SJSA1 (cell line): ENCODE measurements at places on chromosomes 3 and 15.
A peak's percentile ranks its signal among the peaks of the same experiment; 100 is the strongest.

DNA sequence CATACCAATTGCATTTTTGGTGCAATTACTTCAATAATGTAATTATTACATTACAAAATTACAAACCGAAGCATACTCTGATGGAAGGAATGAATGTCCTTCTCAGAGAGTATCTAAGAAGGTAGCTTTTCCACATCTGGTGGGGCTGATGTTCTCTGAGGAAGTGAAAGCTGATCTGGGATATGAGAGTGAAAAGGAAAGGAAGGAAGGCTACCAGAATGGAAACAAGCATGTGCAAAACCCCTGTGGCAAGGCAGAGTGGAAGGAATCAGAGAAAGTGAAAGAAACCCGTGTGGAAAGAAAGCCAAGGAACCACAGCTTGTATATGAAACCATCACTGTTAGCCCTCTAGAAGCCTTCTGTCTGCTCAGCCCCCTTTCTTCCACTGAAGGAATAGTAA is 35.3 kb upstream of the GOLGA8A start:
- H3K27me3 ChIP-seq, result no peaks in the 10 kb centered on the region
- H3K4me1 ChIP-seq, result no peaks in the 10 kb centered on the region
- no peaks in the 10 kb centered on the region for H3K36me3 ChIP-seq
- DNase-seq, result no peak
- H3K4me3 ChIP-seq, result no peak overlapping the region

- no peak overlapping the region for H3K4me3 ChIP-seq
- H3K27ac ChIP-seq, result no peak overlapping the region
These were observed 285.8 kb downstream of the DIPK2A start for GRCh38 chr3:144257381-144257780.

GRCh38 chr15:66704803-66705153 is 2.7 kb downstream of the SMAD6 start:
- H3K27ac ChIP-seq, result no peak overlapping the region
- no peaks in the 10 kb centered on the region for H3K27me3 ChIP-seq
- no peak for DNase-seq

GRCh38 chr15:101003706-101004105 is 84.5 kb downstream of the LRRK1 start:
- H3K27ac ChIP-seq, result no peak overlapping the region
- H3K27me3 ChIP-seq, result no peaks in the 10 kb centered on the region
- no peak for DNase-seq
- peaks cover 34% of the 10 kb centered on the region for H3K4me1 ChIP-seq
- H3K4me3 ChIP-seq, result no peak overlapping the region

GRCh38 chr3:166785876-166786275 is 594.2 kb downstream of the ZBBX start:
- no peaks in the 10 kb centered on the region for H3K4me1 ChIP-seq
- H3K4me3 ChIP-seq, result no peak overlapping the region
- H3K36me3 ChIP-seq, result no peaks in the 10 kb centered on the region

GRCh38 chr3:186920301-186920700 is 10.0 kb upstream of the ST6GAL1 start:
- no peaks in the 10 kb centered on the region for H3K36me3 ChIP-seq
- no peak overlapping the region for H3K4me3 ChIP-seq
- H3K27ac ChIP-seq, result no peak overlapping the region

GRCh38 chr3:20527368-20527767 is 341.4 kb upstream of the SGO1 start:
- no peak overlapping the region for H3K27ac ChIP-seq
- H3K36me3 ChIP-seq, result no peaks in the 10 kb centered on the region
- H3K4me3 ChIP-seq, result no peak overlapping the region
- no peaks in the 10 kb centered on the region for H3K4me1 ChIP-seq

DNA sequence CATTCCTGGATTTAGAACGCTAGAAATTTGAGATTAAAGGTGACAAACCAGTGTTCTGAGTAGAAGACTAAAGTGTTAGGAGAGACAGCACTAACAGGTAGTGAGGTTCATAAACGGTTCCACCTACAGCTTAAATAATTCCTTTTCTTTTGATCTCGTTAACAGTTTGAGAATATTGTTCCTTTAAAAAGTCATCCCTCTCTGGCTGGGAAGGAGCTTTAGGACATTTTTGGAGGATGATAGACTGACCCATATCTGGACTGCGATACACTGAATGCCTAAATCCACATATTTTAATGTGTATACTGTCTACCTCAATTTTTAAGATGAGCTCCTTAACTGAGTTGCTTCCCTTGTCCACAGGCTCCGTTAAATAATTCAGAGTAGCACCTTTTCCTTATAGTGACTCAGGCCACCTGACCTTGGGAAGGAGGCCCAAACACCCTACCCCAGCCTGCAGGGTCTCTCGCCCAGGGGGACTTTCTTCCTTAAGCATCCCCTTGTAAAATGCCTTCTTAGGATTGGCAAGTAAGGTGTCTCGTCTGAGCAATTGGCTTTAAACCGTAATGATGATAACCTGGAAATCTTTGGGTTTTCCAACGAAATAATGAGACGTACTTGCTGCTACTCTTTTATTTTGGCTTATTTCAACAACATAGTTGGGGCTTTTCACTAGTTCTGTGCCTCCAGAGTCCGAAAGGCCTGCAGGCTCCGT is 3.3 kb downstream of the TRIM71 start:
- peaks cover 39% of the 10 kb centered on the region for H3K27me3 ChIP-seq
- DNase-seq, result no peak
- peaks cover 18% of the 10 kb centered on the region for H3K4me1 ChIP-seq
- H3K36me3 ChIP-seq, result no peaks in the 10 kb centered on the region
- no peak overlapping the region for H3K4me3 ChIP-seq

DNA sequence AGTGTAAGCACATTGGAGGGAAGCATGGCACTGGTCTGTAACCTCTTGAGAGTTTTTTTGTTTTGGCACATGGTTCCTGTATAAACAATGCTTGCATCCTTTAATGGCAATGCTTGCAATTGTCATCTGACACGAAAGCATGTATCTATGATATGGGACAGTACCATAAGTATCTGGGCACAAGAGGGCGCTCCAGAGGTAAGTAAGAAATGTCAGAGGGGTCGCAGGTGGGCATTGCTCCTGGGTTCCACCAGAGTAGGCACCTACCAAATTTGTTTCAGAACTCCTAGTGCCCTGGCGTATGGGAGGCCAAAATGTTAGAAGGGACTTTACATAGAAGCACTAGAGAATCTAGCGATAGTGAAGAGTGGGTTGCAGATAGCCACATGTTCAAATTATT is 58.7 kb upstream of the BCHE start:
- no peaks in the 10 kb centered on the region for H3K36me3 ChIP-seq
- no peak for DNase-seq
- H3K27ac ChIP-seq, result no peak overlapping the region
- no peak overlapping the region for H3K4me3 ChIP-seq

- H3K36me3 ChIP-seq, result no peaks in the 10 kb centered on the region
- H3K4me1 ChIP-seq, result no peaks in the 10 kb centered on the region
- H3K27me3 ChIP-seq, result no peaks in the 10 kb centered on the region
- no peak overlapping the region for H3K27ac ChIP-seq
These were observed 221.8 kb upstream of the SUCLG2 start for GRCh38 chr3:67876261-67876660.

GRCh38 chr3:177597311-177598096 is 400.2 kb upstream of the TBL1XR1 start:
- no peaks in the 10 kb centered on the region for H3K27me3 ChIP-seq
- no peaks in the 10 kb centered on the region for H3K36me3 ChIP-seq
- peaks cover 42% of the 10 kb centered on the region for H3K4me1 ChIP-seq
- 0 out of 2 replicates have a peak overlapping the region, but pooled peaks have one; percentile 8 for H3K27ac ChIP-seq
- DNase-seq, result peak; percentile 42

- H3K4me1 ChIP-seq, result peaks cover 9% of the 10 kb centered on the region
- peak; percentile 28 for DNase-seq
- no peaks in the 10 kb centered on the region for H3K27me3 ChIP-seq
- H3K4me3 ChIP-seq, result no peak overlapping the region
These were observed 7.5 kb downstream of the GNB5 start for GRCh38 chr15:52183562-52184173.

DNA sequence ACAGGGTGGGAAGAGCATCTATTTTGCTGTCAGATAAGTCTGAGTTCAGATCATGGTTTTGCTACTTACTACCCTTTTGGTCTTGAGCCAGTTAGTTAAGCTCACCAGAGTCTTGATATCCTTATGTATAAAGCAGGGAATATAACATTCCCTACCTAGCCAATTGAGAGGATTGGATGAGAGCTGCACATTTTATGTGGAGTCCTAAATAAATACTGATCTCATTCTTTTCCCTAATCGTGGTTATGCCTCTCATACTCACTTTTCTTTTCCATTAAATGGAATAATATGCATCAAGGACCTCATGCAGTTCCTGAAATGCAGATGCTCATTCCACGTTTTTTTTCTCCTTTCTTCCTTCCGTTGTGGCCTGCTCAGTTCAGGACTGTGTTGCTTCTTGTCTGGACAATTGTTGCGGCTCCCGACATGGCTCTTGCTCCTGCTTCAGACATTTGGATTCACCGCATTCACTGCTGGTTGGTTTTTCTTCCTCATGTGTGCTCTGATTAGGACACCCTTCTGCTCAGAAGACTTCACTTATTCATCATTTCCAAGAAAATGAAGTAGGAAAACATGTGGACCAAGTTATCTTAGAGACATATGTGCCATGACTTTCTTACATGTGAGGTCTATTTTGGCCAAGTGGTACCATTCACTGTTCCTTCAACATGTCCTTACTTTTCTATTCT is 90.2 kb downstream of the NFKBIZ start:
- H3K27me3 ChIP-seq, result no peaks in the 10 kb centered on the region
- no peaks in the 10 kb centered on the region for H3K36me3 ChIP-seq
- no peak overlapping the region for H3K4me3 ChIP-seq
- H3K27ac ChIP-seq, result peak overlapping the region; percentile 99
- no peak for DNase-seq

DNA sequence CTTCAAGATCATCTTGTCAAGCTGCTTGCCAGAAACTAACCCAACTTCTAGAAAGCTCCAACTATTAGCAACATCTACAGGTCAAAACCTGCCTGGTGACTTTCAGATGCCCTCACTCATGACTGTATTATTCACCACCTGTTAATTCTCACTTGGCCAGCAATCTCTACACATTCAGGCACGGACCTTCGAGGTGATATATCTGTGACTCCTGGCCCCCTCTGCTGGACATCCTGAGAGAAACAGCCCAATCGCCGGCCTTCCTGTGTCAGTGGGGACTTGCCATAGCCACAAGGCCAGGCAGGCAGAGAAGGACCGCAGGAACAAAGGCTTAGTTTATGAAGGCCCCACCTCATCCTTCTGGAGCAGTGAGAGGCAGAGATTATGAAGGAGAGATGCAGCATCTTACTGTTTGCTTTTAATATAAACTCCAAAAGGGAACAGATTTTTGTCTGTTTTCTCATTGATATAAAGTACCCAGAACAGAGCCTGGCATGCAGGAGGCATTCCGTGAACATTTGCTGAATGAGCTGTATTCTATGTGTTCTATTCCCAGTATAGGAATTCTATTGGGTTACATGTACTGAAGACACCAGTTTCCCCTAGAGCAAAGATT is 24.4 kb upstream of the OCA2 start:
- H3K4me1 ChIP-seq, result no peaks in the 10 kb centered on the region
- peaks cover 81% of the 10 kb centered on the region for H3K36me3 ChIP-seq
- peak; percentile 58 for DNase-seq
- no peaks in the 10 kb centered on the region for H3K27me3 ChIP-seq
- H3K27ac ChIP-seq, result no peak overlapping the region

DNA sequence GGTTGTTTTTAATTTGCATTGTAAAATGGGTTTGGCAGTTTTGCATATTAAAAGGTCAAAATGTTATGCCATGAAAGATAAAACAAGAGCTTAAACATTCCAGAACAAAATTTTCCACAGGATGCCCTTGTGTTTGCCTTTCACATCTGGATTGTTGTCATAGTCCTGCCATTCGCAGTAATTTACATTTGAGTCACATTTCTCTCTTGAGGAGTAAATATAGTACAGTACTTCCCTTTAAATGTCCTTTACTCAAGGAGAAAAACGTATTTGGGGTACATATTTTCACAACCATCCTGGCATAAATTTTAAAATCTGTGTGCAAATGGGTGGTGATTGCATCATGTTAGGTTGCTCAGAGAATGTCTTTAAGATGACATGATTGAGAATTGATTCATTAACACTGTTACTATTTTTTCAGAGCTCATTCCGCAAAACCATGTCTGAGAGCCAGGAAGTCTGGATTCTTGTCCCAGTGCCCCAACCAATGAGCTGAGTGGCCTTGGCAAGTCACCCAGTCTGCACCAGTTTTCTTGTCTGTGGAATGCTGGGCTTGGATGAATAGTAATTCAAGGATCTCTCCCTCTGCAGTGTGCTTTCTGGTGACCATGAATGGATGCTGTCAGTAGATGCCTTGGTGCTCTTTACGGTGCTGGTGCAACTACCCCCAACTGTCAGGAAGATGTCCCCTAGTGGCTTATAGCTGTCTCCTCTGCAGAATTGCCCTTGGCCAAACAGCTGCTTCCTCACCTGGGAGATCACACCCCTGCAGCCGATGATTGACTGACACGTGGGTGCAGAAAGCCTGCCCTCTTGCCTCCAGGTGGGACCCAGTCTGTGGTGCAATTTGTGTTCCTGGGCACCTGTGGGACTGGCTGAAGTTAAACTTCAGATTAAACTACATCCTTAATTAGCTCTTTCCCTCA is 43.0 kb downstream of the ABHD5 start:
- peaks cover 9% of the 10 kb centered on the region; the same call in 1 of the 2 replicates for H3K4me1 ChIP-seq
- H3K27ac ChIP-seq, result no peak overlapping the region
- no peak overlapping the region for H3K4me3 ChIP-seq
